ENCODE measurements at places on chromosomes 6 and 20. TPM values are rescaled to one million over a fixed set of nuclear protein-coding genes. Genes with fewer than 3 reads are reported as not detected.

BHLHE23 gene
- total RNA-seq, result not detected

HEY2 gene
- not detected for total RNA-seq

COL11A2 gene
- total RNA-seq, result 1.1 TPM

UTRN gene
- 31.8 TPM for total RNA-seq

HLA-F gene
- total RNA-seq, result 135 TPM

MTCH1 gene
- 117 TPM for total RNA-seq

SLC17A1 gene
- total RNA-seq, result not detected

PNPLA1 gene
- total RNA-seq, result not detected

FAM209B gene
- total RNA-seq, result 0.48 TPM

NMBR gene
- total RNA-seq, result not detected

VTA1 gene
- total RNA-seq, result 57.3 TPM

KLHDC3 gene
- 71.1 TPM for total RNA-seq

CDSN gene
- not detected for total RNA-seq

PHACTR3 gene
- total RNA-seq, result not detected

BTNL2 gene
- total RNA-seq, result not detected

LY6G6C gene
- not detected for total RNA-seq

FAM110A gene
- 13.2 TPM for total RNA-seq

TNF gene
- 162 TPM for total RNA-seq

SMLR1 gene
- total RNA-seq, result not detected

ELOVL2 gene
- not detected for total RNA-seq

CRYBG1 gene
- 32.3 TPM for total RNA-seq

SLC22A3 gene
- total RNA-seq, result not detected

SNAP91 gene
- total RNA-seq, result not detected
